Memory B cell (primary cell): ENCODE measurements at places on chromosomes 11 and 22.

GRCh38 chr11:122776546-122776945 is 61.8 kb upstream of the CRTAM start:
- no peak for DNase-seq

- DNase-seq = no peak
Measured at GRCh38 chr11:128940603-128941002, 2.1 kb downstream of the TP53AIP1 start.

DNA sequence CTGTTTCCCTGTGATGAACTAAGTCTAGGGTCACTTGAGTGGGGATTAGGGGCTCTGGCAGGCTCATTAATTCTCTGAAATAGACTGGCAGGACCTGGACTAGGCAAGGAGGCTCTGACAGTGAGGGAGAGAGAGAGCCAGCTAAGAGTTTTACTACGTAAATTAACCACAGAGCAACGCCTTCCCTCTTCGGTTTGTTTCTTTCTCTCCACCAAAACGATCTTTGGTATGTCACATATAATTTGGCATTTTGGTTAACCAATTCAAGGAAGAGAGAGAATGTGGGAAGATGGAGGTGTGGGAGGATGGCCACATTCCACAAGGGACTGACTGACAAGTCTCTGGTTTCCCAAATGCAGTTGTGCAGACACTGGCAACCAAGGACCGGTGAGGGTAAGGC is 27.9 kb downstream of the ATG16L2 start:
- DNase-seq = no peak

DNA sequence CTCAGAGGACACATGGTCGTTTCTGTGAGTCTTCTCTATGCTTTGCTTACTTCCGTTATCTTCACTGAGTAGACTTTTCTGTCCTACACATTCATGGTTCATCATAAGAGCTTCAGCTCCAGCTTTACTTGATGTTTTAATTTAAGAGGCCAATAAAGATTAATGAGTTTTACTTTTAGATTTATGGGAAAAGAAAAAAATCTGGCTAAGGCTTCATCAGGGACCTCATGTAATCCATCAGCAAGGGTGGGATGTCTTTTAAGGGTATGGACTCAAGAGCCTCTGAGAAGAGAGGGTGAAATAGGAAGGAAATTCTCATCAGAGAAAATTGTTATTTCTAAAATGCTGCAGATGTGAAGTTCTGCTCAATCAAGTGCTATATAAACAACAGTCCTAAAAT is 963.0 kb upstream of the RAG2 start:
- no peak for DNase-seq

- DNase-seq = no peak
Measured at GRCh38 chr11:91972665-91973266, 251.9 kb upstream of the FAT3 start.

DNA sequence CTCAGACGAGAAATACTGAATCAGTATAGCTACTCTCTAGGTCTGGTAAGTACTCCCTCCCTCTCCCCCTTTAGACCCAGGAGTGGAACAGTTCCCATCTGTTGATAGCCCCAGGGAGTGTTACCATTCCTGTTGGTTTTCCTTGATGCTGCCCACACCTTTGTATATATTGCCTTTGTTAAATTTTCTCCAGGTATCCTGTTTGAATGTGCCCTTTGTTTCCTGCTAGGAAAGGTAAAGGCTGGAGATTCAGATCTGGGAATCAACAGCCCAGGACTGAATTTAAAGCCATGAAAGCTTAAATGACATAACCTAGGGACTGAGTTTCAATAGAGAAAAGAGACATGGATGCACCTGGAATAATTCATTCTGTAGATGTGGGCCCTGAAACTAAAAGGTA is 68.3 kb downstream of the CCDC83 start:
- no peak for DNase-seq

DNA sequence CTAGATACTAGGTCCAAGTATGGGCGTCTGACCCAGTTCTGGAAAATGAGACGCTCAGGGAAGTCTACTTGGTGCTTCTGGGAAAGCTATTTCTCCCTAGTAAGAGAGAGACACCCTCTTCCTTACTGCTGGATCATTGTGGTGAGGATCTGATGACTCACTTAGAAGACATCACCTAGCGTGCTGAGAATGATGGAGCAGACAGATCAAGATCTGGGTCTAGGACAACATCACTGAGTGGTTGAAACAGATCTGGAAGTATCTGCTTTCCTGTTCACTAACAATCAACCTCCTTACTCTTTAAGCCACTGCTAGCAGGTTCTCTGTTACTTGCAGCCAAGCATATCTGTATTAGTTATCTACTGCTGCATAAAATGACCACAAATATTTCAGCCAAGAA is 38.3 kb upstream of the HMGXB4 start:
- no peak for DNase-seq

DNA sequence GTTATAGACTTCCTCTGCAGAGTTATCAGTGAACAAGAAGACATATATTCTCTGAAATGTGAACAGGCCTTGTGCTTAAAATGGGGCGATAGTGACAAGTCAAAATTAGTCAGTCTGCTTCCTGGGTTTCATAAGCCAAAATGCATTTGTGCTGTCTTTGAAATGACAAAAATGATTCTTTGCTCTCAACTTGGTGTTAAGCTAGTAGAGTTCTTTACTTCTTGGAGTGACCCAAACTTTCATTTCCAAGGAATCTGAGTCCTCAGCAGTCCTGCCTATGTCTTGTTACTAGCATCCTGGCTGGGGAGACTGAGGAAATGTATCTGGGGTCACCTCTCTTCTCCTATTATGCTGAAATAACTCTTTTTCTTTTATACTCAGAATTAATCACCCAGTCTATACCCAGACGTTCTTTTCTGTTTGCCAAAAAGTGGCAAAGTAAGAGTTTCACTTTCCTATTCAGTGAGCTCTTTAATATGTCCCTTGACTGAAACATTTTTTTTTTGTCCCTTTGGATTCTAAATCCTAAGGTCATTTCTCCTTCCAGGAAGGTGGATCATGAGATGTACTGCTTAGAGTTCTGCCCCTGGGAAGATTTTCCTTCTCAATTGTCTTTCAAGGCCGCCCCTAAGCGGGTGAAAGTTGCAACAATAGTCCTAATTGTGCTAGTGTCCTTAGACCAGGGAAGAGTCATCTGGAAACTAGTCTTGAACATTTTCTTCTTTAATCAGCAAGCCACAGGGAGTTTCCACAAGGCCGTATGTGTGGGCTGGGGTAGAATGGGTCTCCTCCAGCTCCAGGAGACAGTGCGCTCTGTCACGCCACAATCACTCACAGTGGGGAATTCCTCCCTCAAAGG is 53.0 kb upstream of the RDX start:
- DNase-seq = no peak

DNA sequence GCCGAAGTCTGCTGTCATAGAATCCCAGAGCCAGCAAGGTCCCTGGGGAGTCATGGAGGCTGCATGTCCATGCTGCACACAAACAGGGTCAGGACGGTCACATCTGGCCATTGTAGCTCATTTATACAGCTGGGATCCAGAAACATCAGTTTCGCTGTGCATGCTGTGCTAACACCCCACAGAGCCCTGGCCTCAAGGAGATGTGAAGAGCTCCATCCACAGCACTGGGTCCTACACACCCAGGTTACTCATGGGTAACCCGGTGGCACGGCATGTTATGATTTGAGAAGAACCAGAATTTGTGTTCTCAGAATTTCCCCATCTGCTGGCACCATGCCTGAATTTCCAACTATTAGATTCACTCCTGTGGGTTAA is 146.3 kb upstream of the ARHGAP20 start:
- DNase-seq = no peak

DNA sequence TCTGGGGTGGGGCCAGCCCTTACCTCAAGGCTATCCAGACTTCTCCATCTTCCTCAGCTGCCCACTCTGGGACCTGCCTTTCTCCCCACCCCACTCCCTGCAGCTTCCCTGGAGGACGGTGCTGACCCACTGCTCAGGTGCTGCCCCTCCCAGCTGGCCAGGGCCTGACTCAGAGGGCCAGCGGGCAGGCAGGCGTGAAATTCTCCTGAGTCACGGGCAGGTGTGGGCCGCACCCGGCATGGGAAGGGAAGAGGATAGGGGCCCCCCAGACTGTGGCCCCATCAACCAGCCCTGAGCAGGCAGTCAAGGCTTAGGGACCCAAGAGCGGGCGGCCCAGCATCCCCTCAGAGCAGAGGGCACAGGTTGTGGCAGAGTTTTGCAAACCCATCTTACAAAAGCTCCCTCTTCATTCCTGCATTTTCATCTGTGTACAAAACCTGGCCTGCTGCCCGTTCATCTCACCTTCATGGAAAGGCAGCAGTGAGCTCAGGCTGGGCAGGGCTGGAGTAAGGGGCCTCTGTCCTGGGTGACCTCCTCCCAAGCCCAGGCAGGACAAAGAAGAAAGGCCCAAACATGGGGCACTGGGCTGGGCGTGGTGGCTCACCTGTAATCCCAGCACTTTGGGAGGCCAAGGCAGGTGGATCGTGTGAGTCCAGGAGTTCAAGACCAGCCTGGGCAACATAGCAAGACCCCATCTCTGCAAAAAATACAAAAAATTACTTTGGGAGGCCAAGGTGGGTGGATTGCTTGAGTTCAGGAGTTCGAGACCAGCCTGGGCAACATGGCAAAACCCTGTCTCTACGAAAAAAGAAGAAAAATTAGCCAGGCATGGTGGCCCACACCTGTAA is 6.1 kb downstream of the RHOD start:
- DNase-seq = no peak

DNA sequence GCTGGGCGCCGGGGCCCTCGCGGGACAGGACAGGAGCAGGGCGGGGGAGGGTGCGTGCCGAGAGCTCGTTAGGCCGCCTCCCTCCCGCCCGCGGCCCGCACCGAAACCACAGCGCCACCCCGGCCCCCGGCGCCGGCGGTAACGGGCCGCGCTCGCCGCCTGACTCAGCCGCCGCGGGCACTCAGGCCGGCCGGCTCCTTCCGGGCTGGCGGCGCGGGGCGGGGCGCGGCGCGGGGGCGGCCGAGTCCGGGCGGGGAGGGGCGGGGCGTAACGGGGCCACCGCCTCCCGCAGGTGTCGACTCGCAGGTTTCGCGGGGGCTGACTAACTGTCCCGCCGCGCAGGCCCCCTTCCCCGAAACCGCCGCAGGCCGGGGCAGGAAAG is at the start of gene AP5B1:
TSS of gene AP5B1 (minus strand) at position 207 of the 382 bp plus-strand sequence. CDS start 385 bp downstream, outside the sequence.
- DNase-seq = peak; percentile 81
